Choroid plexus epithelial cell (primary cell): ENCODE measurements at places on chromosomes 2 and 18.

- DNase-seq = no peak
Measured at GRCh38 chr2:64582774-64583340, 58.7 kb downstream of the AFTPH start.

GRCh38 chr2:10326707-10327594, 24.2 kb downstream of the HPCAL1 start:
- DNase-seq = no peak

DNA sequence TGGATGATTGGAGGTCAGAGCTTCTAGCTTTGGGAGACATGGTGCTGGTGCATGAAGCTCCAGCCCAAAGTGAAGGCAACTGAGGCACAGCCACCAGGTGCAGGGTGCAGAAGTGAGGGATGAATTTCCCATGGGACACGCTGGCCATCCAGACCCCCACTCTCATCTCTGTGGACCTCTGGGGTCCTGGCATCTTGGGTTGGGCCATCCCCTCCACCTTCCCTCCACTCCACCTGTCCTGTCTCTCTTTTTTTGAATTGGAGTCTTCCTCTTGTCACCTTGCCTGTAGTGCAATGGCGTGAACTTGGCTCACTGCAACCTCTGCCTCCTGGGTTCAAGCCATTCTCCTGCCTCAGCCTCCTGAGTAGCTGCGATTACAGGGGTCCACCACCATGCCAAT, 3.4 kb downstream of the NGEF start:
- DNase-seq = no peak

- DNase-seq = no peak
Measured at GRCh38 chr2:64325852-64326577, 127.9 kb upstream of the LGALSL start.

DNA sequence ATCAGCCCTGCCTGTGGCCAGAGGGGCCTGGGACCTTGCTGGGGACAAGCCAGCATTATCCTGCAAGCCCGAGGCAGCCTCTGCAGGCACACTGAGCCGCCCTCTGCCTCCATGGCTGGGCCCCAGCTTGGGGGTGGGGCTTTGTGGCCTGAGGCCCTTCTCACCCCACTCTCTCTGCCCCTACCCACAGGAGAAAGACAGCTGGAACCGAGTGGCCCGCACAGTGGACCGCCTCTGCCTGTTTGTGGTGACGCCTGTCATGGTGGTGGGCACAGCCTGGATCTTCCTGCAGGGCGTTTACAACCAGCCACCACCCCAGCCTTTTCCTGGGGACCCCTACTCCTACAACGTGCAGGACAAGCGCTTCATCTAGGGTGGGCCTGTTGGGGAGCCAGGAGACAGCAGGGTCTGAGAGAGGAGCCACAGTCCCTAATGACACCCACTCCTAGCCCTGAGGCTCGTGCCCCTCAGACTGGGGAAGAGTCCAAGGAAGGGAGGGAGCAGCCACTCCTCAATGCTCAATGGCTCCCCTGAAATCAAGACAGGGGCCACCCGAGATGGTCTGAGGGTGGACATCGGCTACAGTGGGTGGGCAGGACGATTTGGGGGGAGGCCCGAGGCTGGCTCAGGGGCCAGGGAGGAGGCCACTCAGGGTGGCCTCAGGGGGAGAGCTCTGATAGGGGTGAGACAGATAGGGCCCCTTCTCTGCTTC, 4.4 kb upstream of the CHRNG start:
- no peak for DNase-seq

DNA sequence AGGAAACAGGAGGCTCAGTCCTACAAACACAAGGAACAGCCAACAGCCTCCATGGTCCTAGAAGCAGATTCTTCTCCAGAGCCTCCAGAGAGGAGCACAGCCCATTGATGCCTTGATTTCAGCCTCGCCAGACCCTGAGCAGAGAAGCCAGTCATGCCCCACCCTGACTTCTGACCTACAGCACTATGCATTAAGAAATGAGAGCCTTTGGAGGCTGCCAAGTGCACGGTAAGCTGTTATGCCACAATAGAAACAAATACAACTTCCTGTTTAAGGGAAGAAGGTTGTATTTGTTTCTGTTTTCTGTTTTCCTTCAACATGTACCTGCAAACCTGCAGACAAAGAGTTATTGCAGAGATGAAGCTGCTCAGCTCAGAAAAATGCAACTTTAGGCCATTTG, 181.3 kb upstream of the AGAP1 start:
- DNase-seq = no peak

GRCh38 chr2:100857915-100858314, 38.0 kb downstream of the NPAS2 start:
- peak; percentile 84 for DNase-seq

GRCh38 chr2:138779781-138780445, at the start of gene NXPH2:
NXPH2 (minus strand) TSS chr2:138780390; CDS start chr2:138780241, 149 bp downstream.
- no peak for DNase-seq

GRCh38 chr2:32357318-32358110, 691 bp downstream of the BIRC6 start:
- DNase-seq = peak; percentile 51

DNA sequence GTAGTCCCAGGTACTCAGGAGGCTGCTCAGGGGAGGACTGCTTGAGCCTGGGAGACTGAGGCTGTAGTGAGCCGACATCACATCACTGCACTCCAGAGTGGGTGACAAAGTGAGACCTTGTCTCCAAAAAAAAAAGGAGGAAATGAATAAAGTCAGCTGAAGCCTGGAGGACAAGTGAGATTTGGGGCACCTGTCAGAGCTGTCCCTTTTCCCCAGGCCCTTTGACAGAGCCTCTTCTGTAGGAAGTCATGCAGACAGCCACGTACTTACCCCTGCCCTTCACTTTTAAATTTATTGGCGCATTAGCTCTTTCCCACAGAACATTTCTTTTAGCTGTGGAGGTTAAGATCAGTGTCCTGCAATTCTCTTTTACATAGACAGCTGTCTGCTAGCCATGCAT, 151.0 kb upstream of the DNMT3A start:
- DNase-seq = no peak

DNA sequence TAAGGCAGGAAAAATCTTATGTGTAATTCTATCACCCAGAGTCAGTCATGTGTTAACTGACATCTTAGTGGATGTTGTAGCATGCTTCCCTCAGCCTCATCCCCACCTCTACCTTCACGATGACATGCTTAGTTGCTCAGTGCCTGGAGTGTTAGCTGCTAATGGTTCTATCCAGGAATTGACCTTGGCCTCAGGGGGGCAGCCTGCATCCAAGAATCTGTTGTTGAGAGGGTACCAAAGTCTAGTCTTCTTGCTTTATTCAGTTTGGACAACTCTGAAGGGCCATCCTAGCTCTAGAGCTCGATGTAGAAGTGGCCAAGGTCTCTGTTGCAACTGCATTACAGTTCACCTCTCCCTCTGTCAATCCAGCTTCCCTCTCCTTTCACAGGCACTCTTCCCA, 61.2 kb downstream of the ACYP2 start:
- DNase-seq = peak; percentile 68

DNA sequence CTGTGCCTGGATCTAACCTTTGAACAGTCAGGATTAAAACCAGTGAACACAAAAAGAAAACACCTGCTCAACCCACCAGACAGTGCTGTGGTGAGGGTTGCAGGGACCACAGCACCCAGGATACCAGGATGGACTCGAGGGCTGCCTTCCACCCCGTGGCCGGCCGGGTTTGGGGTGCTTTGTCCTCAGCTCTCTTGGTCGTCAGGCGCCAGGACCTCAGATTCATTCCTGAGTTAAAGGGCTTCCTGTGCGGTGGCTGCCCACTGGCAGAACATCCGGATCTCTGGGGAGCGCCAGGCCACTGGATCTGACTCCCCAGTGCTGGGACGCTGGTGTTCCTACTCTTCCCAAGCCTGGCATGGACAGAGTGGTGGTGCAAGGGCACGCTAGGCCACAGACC, 239.8 kb downstream of the TFCP2L1 start:
- DNase-seq = no peak

- peak; percentile 91 for DNase-seq
Measured at GRCh38 chr2:200466425-200467418, 43.1 kb downstream of the KCTD18 start.

DNA sequence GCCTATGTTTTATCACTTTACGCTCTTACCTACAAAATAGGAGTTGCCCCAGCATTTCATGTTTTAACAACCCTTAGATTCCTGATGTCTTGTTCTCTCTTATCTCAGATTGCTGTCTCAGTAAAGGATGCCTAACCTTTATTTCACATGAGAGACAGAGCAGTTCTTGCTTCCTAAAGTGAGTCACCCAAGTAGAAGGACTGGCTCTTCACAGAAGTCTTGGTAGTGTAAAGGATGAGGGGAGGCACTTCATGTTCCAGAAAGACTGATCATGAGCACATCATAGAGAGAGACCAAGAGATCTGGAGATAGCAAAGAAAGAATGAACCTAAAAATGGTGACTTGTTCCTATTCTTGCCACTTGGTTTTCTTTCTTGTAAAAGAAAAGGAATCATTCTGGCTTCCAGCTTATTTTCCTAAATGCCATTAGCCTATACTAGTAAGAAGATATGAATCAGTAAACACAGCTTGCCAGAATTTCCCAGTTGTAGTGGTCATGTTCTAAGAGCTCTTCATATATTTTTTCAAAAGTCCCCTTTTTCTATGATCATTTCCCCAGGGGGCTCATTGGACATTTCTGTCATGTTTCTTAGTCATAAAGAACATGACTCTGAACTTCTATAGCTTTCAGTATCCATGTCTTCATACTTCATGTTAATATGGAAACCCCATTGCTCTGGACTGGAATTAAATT, 54.9 kb downstream of the MAPRE2 start:
- DNase-seq = peak; percentile 50

DNA sequence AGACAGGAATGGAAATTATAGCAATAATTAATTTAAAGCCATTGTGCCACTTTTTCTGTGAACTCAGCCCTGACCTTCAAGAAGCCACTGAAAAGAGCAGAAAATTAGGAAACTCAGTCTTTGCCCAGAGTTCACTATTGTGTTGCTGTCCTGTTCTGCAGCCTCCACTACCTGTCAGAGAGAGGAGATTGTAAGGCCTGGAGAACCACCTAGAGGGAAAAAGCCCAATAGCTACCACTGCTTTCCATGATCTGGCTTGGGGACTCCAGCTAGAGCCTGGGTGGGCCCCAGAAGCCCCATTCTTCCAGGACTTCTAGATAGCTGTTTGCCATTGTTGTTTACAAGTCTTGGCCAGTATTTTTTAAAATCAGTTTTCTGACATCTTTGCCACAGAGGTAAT, 176.1 kb upstream of the KLF7 start:
- DNase-seq = peak; percentile 22

GRCh38 chr18:54392543-54393023, 34.9 kb downstream of the C18orf54 start:
- DNase-seq = peak; percentile 85

DNA sequence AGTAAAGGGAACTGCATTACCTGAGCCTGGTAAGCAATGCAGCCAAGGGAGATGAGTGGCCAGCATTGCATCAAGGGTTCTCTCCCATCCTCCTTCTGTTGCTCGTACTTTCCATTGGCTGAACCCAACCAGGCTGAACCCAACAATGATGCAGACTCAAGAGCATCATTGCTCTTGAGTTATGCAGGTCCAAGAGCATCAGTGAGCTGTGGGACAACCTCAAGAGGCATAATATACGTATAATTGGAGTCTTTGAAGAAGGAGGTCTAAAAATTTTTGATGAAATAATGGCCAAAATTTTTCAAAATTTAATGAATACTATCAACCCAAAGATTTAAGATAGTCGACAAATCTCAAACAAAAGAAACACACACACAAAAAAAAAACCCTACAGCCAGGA, 213.0 kb downstream of the RNF152 start:
- peak; percentile 6 for DNase-seq

DNA sequence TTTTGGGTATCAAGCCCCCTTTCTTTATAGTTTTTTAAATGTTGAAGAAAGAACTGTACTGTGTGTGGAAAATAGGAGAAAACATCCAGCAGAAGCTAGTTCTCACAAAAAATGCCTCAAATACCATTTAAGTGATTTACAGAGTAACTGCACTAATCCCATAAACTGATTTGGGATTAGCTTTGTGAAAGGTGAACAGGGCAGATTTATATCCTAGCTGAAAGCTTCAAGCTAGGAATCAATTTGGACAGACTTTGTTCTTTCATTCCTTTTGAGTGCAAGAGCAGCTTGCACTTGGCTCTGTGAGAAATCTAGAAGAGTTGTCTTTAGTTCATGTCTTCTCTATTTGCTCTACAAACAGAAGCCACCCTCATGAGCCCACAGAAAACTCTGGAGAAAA, 183.9 kb upstream of the VRK2 start:
- DNase-seq = no peak

DNA sequence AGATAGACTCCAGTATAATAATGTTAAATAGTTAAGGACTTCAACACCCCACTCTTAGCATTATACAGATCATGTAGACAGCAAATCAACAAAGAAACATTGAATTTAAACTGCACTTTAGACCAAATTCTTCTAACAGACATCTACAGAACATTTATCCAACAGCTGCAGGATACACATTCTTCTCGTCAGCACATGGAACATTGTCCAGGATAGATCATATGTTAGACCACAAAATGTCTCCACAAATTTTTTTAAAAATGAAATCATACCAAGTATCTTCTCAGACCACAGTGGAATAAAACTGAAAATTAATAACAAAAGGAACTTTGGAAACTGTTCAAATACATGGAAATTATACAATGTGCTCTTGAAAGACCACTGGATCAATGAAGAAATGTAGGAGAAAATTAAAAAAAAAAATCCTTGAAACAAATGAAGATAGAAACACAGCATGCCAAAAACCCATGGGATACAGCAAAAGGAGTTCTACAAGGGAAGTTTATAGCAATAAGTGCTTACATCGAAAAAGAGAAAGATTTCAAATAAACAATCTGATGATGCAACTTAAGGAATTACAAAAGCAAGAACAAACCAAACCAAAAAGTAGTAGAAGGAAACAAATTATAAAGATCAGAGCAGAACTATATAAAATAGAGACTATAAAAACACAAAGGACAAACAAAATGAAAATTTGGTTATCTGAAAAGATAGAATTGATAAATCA, 12.3 kb upstream of the SPP2 start:
- peak; percentile 73 for DNase-seq

GRCh38 chr2:221189431-221190067, 382.6 kb downstream of the EPHA4 start:
- DNase-seq = no peak

- DNase-seq = peak; percentile 75
Measured at GRCh38 chr2:28717339-28717758, 34.3 kb upstream of the PPP1CB start.

GRCh38 chr2:64807417-64807816, 153.7 kb upstream of the SERTAD2 start:
- DNase-seq = peak; percentile 91

GRCh38 chr2:179277429-179278196, 13.0 kb upstream of the SESTD1 start:
- no peak for DNase-seq
